ENCODE measurements at places on chromosomes 4 and X.

GRCh38 chr4:40046311-40046980 is 10.2 kb upstream of the N4BP2 start:
- no peak for DNase-seq

DNA sequence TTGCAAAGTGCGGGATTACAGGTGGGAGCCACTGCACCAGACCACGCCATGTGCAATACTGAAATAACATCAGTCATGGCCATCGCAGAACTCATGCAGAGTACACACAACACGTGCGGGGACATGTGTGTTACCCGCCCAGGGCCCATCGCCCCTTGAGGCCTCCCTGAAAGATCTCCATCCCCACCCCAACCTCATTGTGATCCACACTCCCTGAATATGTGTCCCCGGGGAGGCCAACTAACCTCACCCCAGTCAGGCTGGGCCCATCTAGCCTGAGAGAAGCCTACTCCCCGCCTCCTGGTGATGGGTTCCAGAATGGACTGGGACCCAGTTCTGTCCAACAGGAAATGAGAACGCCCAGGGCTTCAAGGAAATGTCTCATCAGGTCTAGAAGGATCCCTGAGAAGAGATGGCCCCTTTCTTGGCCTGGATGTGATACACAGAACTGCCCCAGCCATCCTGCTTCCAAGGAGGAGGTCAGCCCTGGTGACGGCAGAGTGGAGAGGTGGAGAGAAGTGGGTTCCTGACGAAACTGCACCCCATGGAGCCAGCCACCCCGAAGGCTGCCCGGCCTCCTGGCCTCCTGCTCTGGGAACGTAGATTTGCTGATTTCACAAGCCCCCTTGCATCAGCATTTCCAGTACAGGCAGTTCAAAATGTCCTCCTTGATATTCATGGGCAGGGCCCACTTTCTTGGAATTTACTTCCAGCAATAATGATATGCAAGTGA is 22.5 kb upstream of the CLDN24 start:
- no peak for DNase-seq

- DNase-seq: no peak
Observed at GRCh38 chr4:183563874-183564273, 59.0 kb downstream of the ING2 start.

- no peak for DNase-seq
Observed at GRCh38 chr4:147864607-147865006, 132.7 kb downstream of the ARHGAP10 start.

- no peak for DNase-seq
Observed at GRCh38 chr4:141391293-141391692, 170.6 kb downstream of the ZNF330 start.

GRCh38 chrX:36856849-36857248 is 151.3 kb upstream of the FAM47C start:
- DNase-seq: no peak

- DNase-seq: no peak
Observed at GRCh38 chrX:131901546-131901945, 121.6 kb upstream of the STK26 start.

DNA sequence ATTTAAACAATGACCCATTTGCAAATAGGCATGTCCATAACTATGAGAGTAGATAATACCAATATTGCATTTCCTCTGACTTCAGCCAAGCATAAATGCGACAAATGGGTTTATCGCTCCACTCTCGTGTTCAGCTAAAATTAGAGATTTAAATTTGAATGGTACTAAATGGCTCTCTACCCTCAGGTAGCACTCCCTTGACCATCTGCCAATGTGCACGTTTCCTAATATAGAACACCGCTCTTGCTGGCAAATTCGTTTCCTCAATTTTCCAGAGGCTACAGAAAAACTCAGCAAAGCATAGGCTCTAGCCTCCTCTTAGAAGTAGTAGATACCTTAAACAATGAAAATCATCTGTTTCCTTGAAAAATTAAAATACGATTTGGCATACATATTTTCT is 251.6 kb downstream of the ADGRA3 start:
- DNase-seq: no peak

- DNase-seq: no peak
Observed at GRCh38 chrX:17608888-17609287, 128.4 kb upstream of the SCML1 start.

DNA sequence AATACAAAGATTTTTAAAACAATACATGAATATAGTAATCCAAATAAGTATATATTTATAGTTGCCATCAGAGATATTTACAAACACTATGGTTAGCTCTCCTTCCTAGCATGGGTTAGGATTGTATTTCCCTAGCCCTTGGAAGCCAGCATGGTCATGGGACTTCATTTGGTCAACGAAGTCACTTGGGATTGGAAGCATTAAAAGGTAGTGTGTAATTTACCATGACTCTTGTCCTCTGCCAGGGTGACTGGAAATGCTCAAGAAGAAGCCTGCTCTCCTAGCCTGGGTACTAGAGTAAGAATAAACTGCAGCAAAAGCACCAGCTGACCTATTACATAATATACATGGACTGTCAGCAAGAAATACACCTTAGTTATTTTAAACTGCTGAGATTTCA is 102.9 kb downstream of the COL25A1 start:
- no peak for DNase-seq

- DNase-seq: no peak
Observed at GRCh38 chr4:82491251-82491960, 61.0 kb downstream of the ENOPH1 start.

GRCh38 chr4:69668680-69669079 is 15.6 kb upstream of the UGT2A1 start:
- DNase-seq: no peak

GRCh38 chrX:41308884-41309647 is 24.9 kb upstream of the DDX3X start:
- DNase-seq: no peak

GRCh38 chr4:123731035-123731434 is 334.4 kb downstream of the SPRY1 start:
- no peak for DNase-seq

DNA sequence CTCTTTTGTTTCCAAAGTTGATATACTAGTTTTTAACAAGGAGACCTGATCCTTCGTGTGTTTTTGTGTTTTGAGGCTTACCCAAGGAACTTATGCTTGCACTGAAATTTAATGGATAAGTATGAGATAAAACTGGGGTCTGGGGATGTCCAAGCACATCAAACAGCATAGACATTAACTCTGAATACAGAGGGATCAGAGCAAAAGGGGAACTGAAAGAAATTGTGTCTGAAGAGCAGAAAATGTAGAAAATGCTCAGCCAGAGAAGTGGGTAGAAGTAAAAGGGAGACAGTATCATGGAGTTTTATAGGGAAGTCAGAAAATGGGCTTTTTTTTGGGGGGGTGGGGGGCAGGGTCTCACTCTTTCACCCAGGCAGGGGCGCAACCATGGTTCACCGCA is 695.4 kb downstream of the ARAP2 start:
- DNase-seq: no peak

DNA sequence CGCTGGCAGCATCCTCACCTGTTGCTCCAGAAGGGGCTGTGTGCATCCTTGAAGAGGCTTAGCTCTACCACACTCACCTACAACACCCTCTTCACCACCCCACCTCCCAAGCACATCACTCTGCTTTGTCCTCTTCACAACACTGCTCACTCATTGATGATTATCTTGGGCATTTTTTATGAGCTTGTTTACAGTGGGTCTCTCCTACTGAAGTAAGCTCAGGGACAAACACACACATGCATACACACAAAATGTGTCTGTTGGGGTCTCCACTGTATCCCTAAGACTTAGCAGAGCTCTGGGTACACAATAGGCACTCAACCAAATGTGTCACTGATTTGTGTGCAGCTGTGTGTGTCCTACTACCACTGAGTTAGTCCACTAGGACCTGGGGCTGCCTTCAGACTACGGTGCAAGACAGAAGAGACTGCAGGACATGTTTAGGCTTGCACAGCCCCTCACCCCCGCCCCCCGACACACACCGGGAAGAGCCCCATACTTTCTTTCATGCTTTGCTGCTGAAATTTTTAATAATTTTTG is 1.3 kb upstream of the GABRE start:
- DNase-seq: no peak

DNA sequence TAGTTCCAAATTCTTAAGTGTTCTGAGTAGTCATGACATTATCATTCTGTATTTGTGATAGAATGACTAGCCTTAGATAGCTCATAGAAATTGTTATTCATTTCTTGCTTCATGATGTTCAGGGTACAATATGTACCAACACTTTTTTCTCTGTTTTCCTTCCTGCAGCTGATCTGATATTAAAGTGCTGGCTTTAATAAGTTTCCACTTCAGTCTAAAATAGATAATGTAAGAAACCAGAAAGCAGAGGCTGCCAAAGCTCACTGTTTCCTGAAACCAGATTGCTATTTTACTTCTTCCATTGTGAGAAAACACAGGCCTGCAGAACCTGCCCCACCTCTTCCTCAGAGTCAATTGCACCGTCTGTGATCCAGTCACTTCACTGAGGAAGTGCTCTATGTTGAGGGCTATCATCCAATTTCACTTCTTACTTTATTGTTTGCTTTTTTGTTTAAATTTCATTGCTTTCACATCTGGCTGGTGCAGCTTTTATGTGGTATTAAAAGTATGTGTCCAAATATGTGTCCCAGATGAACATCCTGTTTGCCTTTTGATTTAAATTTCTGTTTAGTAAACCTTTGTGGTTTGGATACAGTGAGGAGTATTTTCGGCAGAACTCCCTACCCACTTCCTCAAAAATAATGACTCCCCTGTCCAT is 652.1 kb downstream of the ANKRD50 start:
- no peak for DNase-seq

DNA sequence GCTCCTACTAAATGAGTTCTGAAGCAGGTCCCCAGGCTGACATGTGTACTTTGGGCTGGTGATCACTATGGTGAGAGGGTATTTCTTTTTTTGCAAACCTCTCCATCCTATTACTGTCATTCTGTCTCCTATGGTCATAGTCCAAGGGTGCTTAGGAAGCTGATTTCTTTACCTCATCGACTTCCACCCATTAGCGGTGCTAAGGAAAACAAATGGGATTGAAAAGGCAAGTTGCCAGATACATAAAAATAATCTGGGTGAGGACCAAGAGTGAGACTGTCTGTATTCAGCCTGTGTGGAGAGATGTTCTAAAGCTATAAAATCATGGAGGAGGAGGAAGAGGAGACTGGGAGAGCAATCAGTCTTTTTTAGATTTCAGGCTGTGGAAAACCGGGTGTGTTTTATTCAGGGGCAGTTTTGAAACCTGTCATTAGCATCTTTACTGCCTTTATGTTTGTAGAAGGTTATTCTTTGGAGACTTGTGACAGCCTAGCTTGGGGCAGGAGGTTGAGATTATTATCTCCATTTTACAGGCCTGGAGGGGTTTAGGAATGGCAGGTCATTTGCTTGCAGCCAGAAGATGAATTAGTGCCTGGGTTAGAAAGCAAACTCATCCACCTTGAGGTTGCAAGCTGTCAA is 1.9 kb downstream of the TMEM164 start:
- no peak for DNase-seq

DNA sequence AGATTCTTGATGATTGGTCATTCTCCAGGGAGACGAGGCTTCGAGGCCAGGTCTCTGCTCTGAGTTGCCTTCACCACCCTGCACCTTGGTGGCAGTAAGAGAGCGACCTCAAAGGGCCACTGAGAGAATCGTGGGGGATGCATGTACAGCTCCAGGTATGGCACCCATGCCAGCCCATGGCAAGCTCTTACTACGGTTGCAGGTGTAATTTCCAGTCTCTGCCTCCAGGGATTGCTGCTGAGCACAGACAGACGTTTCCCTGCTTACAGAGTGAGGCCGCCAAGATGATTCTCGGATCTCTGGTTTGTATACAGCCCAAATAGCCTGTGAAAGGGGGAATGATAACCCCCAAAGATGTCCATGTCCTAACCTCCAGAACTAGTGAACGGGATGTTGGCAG is 16.3 kb upstream of the DRD5 start:
- no peak for DNase-seq

DNA sequence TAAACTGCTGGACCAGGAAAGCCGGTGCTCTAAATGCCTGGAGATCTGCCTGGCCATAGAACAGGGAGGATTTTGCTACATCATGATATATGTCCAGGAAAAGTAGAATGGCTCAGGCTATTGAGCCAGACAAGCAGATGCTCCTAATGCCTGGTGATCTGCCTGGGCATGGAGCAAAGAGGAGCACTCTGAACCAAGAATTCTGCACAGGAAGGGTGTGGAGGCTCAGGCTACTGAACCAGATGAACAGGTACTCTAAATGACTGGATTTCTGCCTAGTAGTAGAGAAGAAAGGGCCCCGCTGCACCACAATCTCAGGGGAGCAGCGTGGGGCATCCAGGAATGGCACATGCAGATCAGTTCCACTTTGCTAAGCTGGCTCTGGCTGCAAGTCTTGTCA is 607.9 kb downstream of the ANKRD50 start:
- DNase-seq: no peak

GRCh38 chr4:94350095-94350494 is 7.5 kb upstream of the HPGDS start:
- DNase-seq: no peak

DNA sequence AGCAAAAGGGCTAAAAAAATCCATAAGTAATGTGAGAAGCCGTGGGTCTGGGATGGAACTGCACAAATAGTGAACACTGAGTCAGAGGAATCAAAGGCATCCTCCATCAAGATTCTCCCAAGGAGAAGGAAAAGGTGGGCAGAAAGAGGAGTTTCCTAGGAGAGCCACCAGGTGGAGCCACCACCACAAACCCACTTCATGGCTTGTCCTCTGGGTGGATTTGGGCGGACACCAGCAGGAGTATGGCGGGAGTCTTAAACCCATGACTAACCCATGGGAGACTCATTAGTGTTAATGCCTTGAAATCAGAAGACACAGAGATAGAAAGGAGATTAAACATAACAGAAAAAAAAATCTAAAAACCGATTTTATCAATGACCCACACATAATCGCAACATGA is 147.7 kb downstream of the SH3KBP1 start:
- DNase-seq: peak; percentile 25

- DNase-seq: no peak
Observed at GRCh38 chr4:136320465-136320813, 1211.9 kb downstream of the PCDH18 start.

GRCh38 chr4:4727536-4727935 is 131.9 kb upstream of the MSX1 start:
- no peak for DNase-seq

DNA sequence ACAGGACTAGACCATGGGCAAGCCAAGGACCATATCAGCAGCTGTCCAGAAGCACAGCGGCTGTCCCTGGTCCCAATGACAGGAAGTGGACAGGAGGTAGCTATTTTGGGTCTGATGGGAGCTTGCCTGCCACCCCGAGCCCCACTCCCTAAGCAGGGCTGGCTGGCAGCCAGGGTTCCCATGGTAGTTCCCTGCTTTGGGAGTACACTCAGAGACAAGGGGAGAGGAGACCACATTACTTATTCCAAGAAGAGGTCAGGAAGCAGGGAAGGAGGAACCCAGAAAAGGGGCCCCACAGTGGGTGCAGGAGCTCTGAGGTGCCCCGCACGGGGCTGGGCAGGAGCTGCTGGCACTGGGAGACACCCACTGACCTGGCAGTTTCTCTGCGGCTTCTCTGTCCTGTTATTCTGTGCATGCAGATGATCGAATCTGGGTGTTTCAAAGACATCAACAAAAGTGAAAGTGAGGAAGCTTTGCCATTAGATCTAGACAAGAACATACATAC is 36.3 kb downstream of the HTT-AS start:
- DNase-seq: no peak

Measured in NCI-H187 (cell line).